Spleen (tissue), 13 donors: ENCODE measurements at places on chromosomes 16 and 17. TPM values are rescaled to one million over a fixed set of nuclear protein-coding genes. Genes with fewer than 3 reads are reported as not detected.

- no peak for DNase-seq
Observed at GRCh38 chr16:62755938-62756337, 719.7 kb upstream of the CDH8 start.

DNA sequence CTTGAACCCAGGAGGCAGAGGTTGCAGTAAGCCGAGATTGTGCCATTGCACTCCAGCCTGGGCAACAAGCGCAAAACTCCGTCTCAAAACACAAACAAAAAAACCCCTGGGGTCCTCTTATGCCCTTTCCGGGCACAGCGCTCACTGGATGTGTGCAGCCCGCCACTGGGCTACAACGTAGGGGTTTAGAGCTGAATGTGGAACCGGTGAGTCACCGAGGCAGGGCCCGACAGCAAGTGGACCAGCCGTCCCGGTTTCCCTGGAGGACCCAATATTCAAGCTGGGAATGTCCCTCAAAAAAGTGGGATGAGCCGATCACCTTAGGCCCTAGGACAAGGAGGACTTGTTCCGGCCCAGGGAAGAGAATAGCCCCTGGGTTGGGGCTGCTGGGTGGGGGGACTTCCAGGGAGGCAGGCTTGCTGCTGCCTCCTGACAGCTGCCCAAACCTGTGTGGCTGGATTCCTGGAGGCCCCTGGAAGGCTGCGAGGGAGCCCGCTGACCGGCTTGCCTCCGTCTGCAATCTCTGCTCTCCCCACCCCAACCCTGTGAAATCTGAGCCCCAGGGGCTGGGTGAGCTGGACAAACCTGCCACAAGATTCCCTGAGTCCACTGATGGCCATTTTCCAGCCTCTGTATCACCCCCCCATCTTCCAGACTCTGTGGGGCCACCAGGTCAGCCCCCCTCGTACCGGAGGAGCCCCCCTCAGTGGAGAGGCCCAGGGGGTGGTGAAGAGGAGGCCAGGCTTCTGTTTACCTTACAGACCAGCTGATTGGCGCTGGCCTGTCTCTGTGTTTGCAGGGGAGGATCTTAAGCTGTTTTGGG is 2.9 kb upstream of the CLDN9 start:
- no peak for DNase-seq

DNA sequence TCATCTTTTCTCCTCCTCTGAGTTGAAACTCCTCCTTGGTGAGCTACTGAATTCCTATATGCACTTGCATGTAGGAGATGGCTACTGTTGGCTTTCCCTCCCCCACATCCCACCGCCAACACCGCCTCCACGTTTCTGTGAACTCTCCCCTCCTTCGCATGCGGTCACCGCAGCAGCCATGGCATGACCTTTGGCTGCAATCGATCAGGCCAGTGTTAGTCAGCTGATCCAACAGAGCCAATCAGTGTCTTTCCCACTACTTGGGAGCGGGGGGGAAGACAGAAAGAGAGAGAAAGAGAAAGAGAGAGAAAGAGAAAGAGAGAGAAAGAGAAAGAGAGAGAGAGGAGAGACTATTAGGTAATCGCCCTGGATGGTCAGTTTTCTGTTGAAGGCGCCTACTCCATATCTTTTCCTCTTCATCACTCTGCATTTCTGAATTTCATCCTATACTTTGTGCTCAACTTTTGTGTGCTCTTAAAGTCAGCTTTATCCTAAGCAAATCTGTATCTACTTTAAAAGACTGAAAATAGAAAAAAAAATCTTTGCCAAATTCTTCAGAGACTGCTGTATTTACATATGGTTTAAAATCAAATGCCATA is 22.7 kb downstream of the ASGR1 start:
- DNase-seq = peak; percentile 22

GRCh38 chr16:67804853-67805542 is 1.4 kb downstream of the RANBP10 start:
- no peak for DNase-seq

GRCh38 chr17:21382560-21383495 is 6.7 kb downstream of the KCNJ12 start:
- no peak for DNase-seq

- peak; percentile 86 for DNase-seq
Observed at GRCh38 chr16:31869511-31870201, 4.0 kb upstream of the ZNF267 start.

GRCh38 chr17:7308625-7309433 is 1.4 kb downstream of the EIF5A start:
- peak; percentile 91 for DNase-seq

- DNase-seq = no peak
Observed at GRCh38 chr16:55001931-55002330, 71.3 kb downstream of the IRX5 start.

- no peak for DNase-seq
Observed at GRCh38 chr16:73068541-73069401, 20.8 kb upstream of the ZFHX3 start.

GRCh38 chr16:49698453-49698815 is 157.5 kb downstream of the ZNF423 start:
- no peak for DNase-seq

The KRTAP4-1 gene
- total RNA-seq = not detected

The C17orf78 gene
- not detected for total RNA-seq
